Progenitor cell of endocrine pancreas (in vitro differentiated cells): ENCODE measurements at places on chromosomes 16 and 17.

DNA sequence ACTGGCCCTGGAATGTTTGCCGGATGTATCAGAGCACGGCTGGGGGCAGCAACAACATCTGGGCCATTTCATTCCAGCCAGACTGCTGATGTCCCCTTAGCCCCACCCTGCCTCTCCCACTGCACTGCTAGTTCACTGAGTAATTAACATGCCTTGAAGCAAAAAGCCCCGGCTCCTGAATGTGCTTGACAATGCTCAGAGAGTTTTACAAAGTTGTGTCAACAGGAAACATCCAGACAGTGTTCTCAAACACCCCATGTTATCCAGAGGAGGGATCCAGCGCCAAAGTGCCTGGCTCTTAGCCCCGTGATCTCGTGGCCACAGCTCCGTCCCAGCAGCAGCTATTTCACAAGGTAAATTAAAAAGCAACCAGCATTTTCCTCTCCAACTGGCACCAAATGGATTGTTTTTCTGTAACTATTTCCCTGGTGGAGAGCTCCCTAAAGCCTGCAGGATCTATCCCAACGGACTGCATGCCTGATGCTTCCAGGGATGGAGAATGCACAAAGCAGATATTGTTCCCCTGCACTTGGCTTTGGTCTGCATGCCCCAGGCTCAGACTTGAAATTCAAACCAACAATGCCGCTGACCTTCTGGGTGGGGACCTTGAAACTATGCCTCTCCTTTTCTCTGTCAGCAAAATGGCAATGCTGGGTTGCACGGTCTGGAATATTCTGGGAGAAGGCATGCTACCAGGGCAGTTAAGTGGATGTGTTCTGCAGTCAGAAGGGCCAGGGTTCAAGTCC is 115.6 kb upstream of the CDH5 start:
- peaks cover 34% of the 10 kb centered on the region for H3K27me3 ChIP-seq
- H3K4me1 ChIP-seq: peaks cover 10% of the 10 kb centered on the region
- no peak overlapping the region for H3K27ac ChIP-seq
- no peaks in the 10 kb centered on the region for H3K36me3 ChIP-seq

DNA sequence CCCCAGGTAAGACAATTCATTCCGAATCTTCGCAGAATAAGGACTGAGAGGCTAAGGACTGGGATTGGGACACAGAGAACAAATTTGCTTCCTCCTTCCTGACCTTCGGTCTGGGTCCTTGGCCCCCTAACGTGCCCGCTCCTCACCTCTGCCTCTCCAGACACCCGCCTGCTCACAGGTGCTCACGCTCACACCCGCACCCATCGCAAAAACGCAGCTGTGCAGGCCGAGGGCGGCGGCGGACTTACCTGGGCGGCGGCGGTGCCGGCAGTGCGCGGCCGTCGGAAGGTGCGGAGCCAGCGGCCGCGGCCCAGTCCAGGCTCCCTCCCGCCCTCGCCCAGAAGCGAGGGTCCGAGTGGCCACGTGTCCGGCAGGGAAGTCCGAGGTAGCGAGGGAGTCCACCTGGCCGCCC is 7.1 kb upstream of the HOXB9 start:
- no peaks in the 10 kb centered on the region for H3K36me3 ChIP-seq
- H3K27ac ChIP-seq: no peak overlapping the region
- H3K27me3 ChIP-seq: peaks cover 100% of the 10 kb centered on the region
- H3K4me3 ChIP-seq: no peak overlapping the region
- no peaks in the 10 kb centered on the region for H3K4me1 ChIP-seq

- no peak overlapping the region for H3K4me3 ChIP-seq
- H3K36me3 ChIP-seq: no peaks in the 10 kb centered on the region
- H3K27ac ChIP-seq: no peak overlapping the region
- no peaks in the 10 kb centered on the region for H3K4me1 ChIP-seq
- DNase-seq: no peak
- peaks cover 21% of the 10 kb centered on the region for H3K27me3 ChIP-seq
Observed at GRCh38 chr16:81198635-81199034, 39.9 kb upstream of the BCO1 start.

GRCh38 chr16:4833584-4833983 is 13.5 kb downstream of the GLYR1 start:
- H3K4me3 ChIP-seq: no peak overlapping the region
- no peak overlapping the region for H3K27ac ChIP-seq
- H3K36me3 ChIP-seq: peaks cover 17% of the 10 kb centered on the region
- DNase-seq: no peak
- H3K4me1 ChIP-seq: no peaks in the 10 kb centered on the region

GRCh38 chr16:31461201-31461920 is 2.1 kb downstream of the ARMC5 start:
- DNase-seq: no peak
- H3K4me3 ChIP-seq: no peak overlapping the region
- H3K27ac ChIP-seq: no peak overlapping the region

GRCh38 chr17:30240177-30240576 is 4.7 kb upstream of the SLC6A4 start:
- H3K27ac ChIP-seq: no peak overlapping the region

- H3K4me1 ChIP-seq: peaks cover 18% of the 10 kb centered on the region
- peak overlapping the region; percentile 92 for H3K4me3 ChIP-seq
- DNase-seq: no peak
- peaks cover 12% of the 10 kb centered on the region for H3K27me3 ChIP-seq
- peaks cover 19% of the 10 kb centered on the region for H3K36me3 ChIP-seq
Observed at GRCh38 chr17:65055280-65055707, 1.2 kb downstream of the GNA13 start.

GRCh38 chr16:70695331-70696070 is 9.6 kb upstream of the MTSS2 start:
- no peak overlapping the region for H3K4me3 ChIP-seq
- no peak for DNase-seq
- H3K27me3 ChIP-seq: no peaks in the 10 kb centered on the region
- H3K4me1 ChIP-seq: peaks cover 1% of the 10 kb centered on the region

DNA sequence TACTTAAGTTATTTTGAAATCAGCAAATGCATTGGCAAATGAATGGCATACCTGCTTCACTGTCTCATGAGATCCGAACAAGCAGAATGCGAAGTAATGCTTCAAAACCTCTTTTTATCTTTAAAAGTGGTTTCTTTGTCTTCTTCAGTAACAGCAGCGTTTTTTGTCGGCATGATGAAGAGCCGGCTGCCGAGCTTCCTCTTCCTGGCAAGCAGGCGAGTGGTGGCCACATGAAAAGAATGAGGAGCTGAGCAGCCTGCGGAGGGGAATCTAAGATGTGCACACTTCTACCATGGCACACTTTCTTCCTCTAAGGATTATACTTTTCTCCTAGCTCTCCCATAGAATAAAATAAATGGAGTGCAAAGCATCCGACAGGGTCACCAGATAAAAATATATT is 42.4 kb upstream of the AKTIP start:
- no peak for DNase-seq
- peaks cover 17% of the 10 kb centered on the region for H3K27me3 ChIP-seq
- H3K4me3 ChIP-seq: no peak overlapping the region
- H3K36me3 ChIP-seq: no peaks in the 10 kb centered on the region
- no peak overlapping the region for H3K27ac ChIP-seq

DNA sequence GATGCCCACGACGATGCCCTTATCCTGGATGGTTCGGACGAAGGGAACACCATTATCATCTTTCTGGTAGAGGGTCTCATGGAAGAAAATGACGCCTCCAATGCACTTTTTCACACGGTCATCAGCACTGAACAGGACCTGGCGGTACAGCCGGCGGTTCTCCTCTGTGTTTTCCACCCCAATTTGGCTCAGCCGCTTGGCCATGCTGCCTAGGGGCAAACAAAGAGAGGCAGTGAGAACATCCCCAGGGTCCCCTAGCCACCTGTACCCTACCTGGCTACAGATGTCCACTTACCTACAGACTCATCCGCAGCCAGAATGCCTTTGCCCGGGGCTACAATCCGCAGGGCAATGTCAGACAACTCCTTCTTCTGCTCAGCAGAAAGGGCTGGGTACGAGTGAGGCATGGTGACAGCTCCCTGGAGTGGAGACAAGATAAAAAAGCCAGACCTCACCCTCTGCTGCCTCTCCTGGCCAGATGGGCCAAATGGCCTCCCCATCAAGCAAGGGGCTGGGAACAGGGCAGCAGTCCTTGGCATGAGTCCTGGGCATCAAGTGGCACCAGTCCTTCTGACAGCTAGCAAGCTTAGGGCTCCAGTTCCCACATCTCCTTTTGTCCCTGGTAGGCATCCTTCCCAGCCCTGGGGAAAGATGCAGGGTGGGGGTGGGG is 1.4 kb downstream of the ALDOC start:
- no peak for DNase-seq
- H3K27ac ChIP-seq: no peak overlapping the region
- H3K4me1 ChIP-seq: peaks cover 13% of the 10 kb centered on the region
- no peak overlapping the region for H3K4me3 ChIP-seq

GRCh38 chr16:63289834-63290460 is 1253.7 kb upstream of the CDH8 start:
- H3K27me3 ChIP-seq: no peaks in the 10 kb centered on the region
- no peak overlapping the region for H3K27ac ChIP-seq
- H3K4me1 ChIP-seq: peaks cover 6% of the 10 kb centered on the region
- H3K36me3 ChIP-seq: no peaks in the 10 kb centered on the region
- DNase-seq: peak; percentile 32

GRCh38 chr16:77033516-77033915 is 157.5 kb upstream of the MON1B start:
- H3K4me3 ChIP-seq: no peak overlapping the region
- H3K36me3 ChIP-seq: no peaks in the 10 kb centered on the region
- no peak for DNase-seq
- no peaks in the 10 kb centered on the region for H3K27me3 ChIP-seq

DNA sequence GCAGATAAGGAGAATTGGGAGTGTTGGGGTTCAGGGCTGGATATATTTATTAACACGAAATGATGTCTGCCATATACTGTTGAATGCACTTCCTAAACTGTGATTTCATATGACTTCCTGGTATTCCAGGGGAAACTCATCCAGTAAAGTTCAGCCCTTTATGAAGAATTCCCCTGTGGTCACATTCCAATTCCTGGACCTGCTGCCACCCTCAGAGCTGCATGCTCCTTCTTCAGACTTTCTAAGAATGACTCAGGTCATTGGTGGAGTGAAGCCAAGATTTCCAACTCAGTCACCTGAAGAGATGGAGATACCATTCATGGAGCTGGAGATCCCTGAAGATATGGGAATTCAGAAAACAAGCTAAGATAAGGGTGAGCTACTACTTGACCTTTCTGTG is 114.2 kb upstream of the TMEM97 start:
- H3K27me3 ChIP-seq: no peaks in the 10 kb centered on the region
- H3K36me3 ChIP-seq: peaks cover 6% of the 10 kb centered on the region
- no peak for DNase-seq
- no peak overlapping the region for H3K4me3 ChIP-seq
- no peaks in the 10 kb centered on the region for H3K4me1 ChIP-seq

DNA sequence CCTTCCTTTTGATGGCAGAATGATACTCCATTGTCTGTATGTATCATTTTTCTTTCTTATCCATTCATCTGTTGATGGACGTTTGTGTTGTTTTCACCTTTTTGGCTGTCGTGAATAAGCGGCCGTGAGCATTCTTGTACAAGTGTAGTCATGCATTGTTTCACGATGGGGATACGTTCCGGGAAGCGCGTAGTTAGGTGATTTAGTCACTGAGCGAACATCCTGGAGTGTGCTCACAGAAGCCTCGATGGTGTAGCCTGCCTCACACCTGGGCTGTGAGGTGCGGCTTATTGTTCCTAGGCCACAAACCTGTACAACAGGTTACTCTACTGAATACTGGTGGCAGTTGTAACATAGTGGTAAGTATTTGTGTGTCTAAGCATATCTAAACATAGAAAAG is 136.5 kb downstream of the CMIP start:
- DNase-seq: no peak
- peaks cover 1% of the 10 kb centered on the region for H3K36me3 ChIP-seq
- H3K27me3 ChIP-seq: no peaks in the 10 kb centered on the region
- no peak overlapping the region for H3K4me3 ChIP-seq
- peak overlapping the region; percentile 30 for H3K27ac ChIP-seq
- peaks cover 9% of the 10 kb centered on the region for H3K4me1 ChIP-seq

DNA sequence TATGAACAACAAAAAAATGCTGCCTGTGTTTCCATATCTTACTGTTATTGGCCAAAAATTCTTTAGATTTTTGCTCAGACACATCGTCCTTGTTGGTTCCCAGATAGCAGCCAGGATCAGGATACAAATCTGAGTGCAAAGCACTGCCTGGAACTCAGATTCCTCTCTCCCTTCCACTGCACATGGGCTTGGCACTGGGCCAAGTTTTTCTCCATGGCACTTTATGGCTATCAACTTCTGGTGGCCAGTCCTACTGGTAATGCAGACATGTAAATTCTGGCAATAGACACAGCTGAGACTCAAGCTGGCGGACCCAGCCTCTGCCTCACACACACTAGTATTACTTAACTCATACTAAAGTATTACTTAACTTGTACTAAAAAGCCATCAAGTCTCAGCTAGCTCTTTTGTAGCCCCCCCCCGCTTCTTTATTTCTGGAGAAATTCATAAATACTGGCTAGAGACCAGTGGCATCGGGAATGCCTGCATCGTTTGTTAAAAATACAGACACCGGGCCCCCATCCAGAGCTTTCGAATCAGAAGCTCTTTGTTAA is 181.2 kb upstream of the COX10 start:
- no peak for DNase-seq
- H3K27ac ChIP-seq: no peak overlapping the region
- no peak overlapping the region for H3K4me3 ChIP-seq
- no peaks in the 10 kb centered on the region for H3K36me3 ChIP-seq
- peaks cover 17% of the 10 kb centered on the region for H3K4me1 ChIP-seq

DNA sequence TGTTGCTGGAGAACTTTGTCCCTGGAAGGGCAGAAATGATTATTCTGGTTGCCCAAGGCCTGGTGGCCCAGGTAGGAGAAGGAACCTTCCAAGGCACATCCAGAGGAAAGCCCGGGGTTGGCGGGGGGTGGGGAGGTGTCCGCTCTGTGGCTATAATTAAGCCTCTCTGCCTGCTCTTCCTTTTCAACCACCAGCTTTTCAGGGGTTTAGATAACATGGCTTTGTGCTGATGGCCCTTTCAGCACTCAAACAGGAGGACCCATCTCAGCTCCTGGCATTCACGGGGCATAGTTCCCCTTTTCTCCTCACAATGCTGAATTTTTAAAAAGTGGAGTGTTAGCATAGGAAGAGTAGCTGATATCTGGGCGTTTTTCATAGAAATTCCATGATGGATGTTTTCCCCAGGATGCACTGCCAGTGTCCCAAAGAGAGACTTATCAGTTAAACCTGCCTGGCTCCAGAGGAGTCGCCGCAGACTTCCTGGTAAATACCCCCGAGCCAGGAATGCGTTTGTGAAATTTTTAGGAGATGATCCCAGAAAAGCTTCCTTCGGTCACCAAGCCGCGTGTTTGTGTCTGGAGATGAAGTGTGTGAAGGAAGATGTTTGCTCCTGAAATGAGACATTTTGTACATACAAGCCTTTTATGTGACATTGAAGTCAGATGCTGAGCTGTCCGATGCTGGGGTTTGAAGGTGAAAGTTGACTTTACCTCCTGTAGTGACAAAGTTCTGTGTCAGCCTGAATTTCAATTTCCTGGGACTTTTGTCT is 188.5 kb downstream of the MSI2 start:
- peaks cover 23% of the 10 kb centered on the region for H3K4me1 ChIP-seq
- DNase-seq: no peak
- no peak overlapping the region for H3K27ac ChIP-seq
- peaks cover 4% of the 10 kb centered on the region for H3K36me3 ChIP-seq
- no peak overlapping the region for H3K4me3 ChIP-seq
- H3K27me3 ChIP-seq: no peaks in the 10 kb centered on the region
